ENCODE measurements at places on chromosomes 4 and X.

- no peak for DNase-seq
Measured at GRCh38 chrX:17818726-17819125, 42.4 kb downstream of the RAI2 start.

GRCh38 chr4:46266106-46266505 is 123.8 kb downstream of the GABRA2 start:
- no peak for DNase-seq

DNA sequence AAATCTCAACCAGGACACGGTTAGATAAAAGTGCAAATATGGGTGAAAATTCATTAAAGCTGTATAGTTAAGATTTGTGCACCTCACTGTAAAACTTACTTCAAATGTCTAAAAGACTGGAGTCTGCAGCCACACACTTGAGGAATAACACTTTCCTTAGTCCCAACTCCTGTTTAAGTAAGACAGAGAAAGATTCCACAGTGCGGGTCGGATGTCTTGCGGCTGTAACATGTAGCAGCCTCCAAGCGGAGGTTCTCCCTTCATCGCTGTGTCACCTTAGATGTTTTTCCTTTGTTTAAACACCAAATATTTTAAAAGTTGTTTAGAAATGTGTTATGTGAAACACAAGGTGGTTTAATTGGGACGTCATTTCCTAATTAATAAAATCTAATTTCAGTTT is 905 bp upstream of the MAEA start:
- no peak for DNase-seq

DNA sequence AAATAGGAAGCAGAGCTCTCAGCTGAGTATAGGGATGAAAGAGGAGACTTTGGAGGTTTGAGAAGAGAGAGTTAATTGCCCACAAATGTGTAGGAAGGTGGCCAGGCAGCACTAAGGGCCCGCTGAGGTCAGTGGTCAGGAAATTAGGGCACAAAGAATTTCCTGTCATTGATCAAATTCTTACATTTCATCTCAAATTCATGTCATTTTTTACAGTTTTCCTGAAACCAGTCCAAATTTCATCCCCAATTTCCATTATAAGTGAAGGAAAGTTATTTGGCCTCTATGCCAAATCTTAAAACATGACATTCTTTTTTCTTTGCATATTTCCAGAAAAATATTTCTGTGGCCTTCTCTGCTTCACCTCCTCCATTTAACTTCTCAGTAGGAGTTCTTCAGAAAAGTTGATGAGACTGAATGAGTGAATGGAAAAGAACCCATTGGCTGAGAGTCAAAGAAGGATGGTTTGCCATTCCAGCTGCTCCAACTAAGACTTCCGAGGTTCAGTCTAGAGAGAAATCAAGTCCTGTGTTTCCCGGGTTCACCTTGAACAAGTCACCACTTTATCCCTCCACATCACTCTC is 68.7 kb upstream of the SPRY1 start:
- no peak for DNase-seq

DNA sequence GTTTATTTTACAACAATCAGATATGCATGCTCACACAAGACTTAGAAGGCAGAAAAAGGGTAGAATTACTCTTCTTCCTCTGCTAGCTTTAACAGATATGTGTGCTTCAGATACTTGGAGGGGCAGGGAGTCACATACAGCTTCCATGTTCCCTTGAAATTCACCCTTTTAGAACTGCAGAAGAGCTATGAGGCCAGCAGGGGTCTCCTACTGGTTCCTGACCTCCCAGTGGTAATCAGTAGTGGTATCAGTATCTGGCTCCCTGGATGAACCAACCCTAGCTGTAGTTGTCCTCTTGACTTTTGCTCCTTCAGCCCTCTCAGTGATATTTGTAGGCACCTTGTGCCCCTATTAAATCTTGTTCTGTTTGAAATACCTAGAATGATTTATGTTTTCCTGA is 81.5 kb downstream of the RCHY1 start:
- DNase-seq = peak; percentile 0
